Activated CD4-positive, alpha-beta T cell treated with anti-CD3 and anti-CD28 coated beads, Interleukin-2, amount 50 U/mL, for 4 hours (primary cell): ENCODE measurements at places on chromosomes 16 and 17.

DNA sequence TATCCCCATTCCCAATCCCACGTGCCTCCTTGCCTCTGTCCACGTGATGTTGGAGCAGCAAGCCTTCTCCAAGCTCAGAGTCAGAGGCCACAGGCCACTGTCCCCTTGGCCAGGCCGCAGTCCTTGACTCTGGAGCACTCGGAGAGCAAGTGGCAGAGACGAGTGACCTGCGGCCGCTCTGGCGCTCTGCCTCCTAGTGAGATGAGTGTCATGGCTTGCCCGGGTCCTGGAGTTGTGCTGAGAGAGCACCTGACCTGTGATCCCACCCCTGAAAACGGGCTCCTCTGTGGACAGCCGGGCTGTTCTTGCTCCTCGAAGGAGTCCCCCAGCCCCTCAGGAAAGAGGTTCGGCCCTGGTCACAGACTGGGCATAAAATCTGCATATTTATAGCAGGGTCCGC lies 10.0 kb upstream of the FASN start:
- no peak for DNase-seq

GRCh38 chr17:70493277-70493874 lies 324.0 kb downstream of the KCNJ2 start:
- DNase-seq, result no peak

DNA sequence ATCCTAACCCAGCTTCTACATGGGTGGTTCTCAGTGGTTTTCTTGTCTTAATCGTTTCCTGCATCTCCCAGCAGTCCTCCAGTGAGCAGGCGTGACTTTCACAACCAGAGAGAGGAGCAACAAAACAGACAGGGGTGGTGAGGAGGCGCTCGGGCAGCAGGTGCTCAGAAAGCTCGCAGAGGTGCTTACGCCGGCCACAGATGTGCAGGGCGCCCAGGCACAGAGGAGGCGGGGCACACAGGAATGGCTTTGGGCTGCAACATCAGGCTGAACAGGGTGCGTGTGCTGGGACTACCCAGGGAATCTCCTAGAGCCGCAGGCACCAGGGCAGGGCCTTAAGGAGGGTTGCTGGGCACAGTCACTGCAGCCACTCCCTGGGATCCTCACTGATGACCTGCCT lies 32.6 kb downstream of the KLHDC4 start:
- no peak for DNase-seq

- no peak for DNase-seq
Measured at GRCh38 chr16:68659412-68660358, 14.6 kb downstream of the CDH3 start.

- DNase-seq, result no peak
Measured at GRCh38 chr16:53100131-53100748, 45.4 kb downstream of the CHD9 start.

- DNase-seq, result no peak
Measured at GRCh38 chr17:62156949-62157348, 91.9 kb upstream of the MED13 start.

GRCh38 chr16:85480727-85481101 lies 132.4 kb upstream of the GSE1 start:
- DNase-seq, result no peak

DNA sequence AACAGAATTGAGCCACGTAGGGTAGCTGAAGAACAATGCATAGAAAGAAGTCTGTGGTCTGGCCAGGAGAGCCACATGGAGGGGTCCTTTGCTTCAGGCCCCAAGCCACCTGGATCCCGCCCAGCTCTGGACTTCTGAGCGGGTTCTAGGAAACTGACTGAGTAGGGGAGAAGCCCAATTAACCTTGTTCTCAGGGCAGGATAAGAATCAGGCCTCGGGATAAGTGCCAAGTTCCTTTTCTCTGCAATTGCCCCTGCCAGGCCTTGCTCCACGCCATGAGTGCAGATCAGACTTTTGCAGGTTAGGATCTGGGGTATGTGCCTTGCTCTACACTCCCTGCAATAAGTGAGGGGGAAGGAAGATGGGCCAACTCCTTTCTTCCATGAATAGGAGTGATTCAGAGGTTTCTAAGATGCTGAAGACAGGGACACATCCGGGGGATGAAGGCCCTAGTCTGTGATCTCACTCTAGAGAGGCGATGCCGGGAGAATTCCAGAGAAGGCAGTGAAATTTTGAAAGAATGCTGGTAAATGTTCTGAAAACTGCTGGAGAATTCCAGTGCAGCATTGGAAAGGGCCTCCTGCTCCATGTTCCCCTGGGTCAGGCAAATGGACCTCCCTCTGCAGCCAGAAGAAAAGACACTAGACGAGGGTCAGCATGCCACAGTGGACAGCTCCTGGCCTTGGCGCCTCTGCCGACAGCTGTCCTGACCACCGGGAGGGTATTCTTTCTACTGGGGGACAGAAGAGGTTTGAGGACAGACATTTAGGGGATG lies 5.8 kb downstream of the NEUROD2 start:
- DNase-seq, result no peak

GRCh38 chr17:66715076-66715675 lies 119.7 kb upstream of the CACNG5 start:
- no peak for DNase-seq

DNA sequence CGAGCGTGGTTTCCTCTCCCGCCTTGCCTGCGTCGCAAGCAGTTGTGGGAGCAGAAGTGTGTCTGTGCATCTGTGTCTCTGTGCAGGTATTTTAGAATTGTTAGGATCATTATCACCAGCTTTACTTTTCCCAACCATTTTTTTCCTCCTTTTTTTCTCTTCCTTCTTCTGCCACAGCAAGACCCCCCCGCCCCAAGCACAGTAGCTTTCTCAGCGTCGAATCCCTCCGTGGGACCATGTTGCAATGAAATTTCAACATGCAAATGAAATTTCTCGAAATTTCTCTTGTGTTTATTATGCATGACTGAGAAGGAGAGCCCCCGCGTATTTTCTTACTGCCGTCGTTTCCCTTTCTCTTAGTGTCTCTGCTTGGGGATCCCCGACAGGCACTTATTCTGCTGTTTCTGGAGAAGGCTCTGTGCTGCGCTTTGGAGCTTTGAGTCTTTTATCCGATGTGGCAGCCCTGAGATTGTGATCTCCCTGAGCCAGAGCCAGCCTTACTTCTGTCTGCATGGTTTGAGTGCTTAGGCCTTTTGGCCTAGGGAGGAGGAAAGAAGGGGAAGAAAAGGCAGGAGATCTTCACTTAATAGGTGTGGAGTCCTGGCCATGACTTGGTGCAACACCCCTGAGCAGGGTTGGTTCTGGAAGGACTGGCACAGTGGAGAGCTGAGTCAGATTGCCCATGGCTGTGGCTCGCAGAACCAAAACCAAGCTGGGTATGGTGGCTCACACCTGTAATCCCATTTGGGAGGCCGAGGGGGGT lies 5.0 kb downstream of the ARMC7 start:
- DNase-seq, result no peak

GRCh38 chr17:56045872-56046271 lies 107.4 kb upstream of the ANKFN1 start:
- no peak for DNase-seq

- DNase-seq, result no peak
Measured at GRCh38 chr17:45013021-45013997, 38.1 kb downstream of the DCAKD start.

- no peak for DNase-seq
Measured at GRCh38 chr17:80819422-80820164, 172.0 kb upstream of the CHMP6 start.

- DNase-seq, result no peak
Measured at GRCh38 chr16:67760206-67760955, 41.3 kb upstream of the GFOD2 start.

DNA sequence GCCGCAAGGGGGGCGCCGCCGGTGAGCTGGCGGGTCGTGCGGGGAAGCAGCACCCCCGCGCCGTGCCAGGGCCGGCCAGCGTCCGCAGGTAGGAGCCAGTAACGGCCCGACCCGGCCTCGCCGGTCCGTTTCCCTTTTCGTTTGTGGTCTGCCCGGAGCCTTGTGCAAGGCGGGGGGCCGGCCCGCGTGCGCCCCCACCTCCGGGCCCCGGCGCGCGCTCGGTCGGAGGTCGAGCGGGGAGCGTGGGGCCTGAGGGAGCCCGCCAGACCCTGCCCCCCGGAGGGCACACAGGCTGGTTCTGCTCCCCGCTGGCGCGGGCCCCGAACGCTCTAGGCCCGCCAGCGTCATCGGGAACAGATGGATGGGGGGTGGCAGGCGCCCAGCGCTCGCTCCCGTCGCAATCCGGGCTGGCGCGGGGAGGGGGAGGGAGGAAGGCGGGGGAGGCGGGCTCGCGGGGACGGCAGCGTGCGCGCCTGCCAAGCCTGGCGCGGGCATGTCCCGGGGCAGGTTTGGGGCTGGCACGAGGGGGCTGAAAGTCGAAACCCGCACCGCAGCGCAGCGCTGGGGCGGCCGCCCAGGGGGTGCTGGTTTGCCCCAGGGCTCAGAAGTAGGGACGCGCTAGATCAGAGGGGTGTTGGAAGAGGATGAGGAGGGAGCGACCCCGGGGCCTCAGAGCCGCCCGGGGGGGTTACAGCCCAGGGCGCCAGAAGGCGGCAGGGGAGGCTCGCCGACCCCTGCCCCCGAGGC lies 1.5 kb upstream of the GSE1 start:
- peak; percentile 42 for DNase-seq

DNA sequence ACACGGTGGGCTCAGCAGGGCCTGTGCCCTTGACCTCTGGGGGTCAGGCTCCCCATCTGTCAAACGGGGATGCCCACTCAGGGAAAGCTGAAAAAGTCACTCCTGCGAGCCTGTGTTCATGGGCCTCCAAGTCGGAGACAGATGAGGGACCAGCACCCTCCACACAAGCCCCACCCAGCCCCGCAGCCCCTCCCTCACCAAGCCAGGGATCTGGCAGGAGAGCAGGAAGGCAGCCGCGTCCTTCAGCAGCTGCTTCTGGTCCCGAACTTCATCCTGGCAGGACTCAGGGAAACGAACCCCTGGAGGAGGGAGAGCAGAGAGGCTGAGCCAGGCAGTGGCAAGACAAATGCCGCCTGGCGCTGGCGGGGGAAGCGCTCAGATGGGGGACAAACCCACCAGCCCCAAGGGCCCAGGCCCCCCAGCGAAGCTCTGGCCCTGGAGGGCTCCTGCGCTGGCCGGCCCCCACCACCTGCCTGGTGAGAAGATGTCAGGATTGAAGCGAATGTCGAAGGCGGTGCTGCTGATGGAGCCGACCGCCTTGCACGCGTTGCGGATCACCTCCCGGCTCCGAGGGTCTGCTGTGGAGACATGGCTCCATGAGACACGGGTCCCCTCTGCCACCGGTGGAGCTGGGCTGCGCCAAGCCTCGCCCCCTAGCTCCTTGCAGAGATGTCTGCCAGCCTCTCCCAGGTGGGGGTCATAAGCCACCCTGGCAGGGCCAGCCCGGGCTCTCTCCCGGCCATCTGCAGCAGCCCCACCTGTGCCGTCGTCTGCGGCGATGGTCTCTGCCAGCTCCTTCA lies 15.4 kb downstream of the CLUH start:
- no peak for DNase-seq

- no peak for DNase-seq
Measured at GRCh38 chr16:15960124-15960971, 10.9 kb downstream of the ABCC1 start.

- peak; percentile 76 for DNase-seq
Measured at GRCh38 chr17:28763804-28764266, 20.0 kb downstream of the TRAF4 start.

DNA sequence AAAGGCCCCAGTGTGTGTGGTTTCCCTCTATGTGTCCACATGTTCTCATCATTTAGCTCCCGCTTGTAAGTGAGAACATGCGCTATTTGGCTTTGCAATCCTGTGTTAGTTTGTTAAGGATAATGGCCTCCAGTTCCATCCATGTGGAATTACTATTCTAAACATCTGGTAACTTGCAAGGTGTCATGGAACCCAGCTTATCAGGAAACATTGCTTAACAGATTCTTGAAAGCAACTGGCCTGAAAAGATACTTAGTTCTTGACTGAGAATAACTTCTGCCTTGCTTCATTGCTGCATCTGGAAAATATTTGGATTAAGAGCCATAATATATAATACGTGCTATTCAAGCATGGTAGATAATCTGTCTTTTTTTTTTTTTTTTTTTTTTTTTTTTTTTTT lies 27.8 kb downstream of the PAFAH1B1 start:
- DNase-seq, result no peak

GRCh38 chr16:66265556-66266141 lies 100.8 kb upstream of the CDH5 start:
- DNase-seq, result no peak

GRCh38 chr16:75380870-75381269 lies 52.4 kb downstream of the CFDP1 start:
- no peak for DNase-seq

- no peak for DNase-seq
Measured at GRCh38 chr16:28992496-28992895, 7.6 kb downstream of the LAT start.

- DNase-seq, result no peak
Measured at GRCh38 chr16:66858740-66859396, 14.7 kb downstream of the CA7 start.

- DNase-seq, result no peak
Measured at GRCh38 chr17:38916771-38917170, 8.6 kb upstream of the LASP1NB start.

DNA sequence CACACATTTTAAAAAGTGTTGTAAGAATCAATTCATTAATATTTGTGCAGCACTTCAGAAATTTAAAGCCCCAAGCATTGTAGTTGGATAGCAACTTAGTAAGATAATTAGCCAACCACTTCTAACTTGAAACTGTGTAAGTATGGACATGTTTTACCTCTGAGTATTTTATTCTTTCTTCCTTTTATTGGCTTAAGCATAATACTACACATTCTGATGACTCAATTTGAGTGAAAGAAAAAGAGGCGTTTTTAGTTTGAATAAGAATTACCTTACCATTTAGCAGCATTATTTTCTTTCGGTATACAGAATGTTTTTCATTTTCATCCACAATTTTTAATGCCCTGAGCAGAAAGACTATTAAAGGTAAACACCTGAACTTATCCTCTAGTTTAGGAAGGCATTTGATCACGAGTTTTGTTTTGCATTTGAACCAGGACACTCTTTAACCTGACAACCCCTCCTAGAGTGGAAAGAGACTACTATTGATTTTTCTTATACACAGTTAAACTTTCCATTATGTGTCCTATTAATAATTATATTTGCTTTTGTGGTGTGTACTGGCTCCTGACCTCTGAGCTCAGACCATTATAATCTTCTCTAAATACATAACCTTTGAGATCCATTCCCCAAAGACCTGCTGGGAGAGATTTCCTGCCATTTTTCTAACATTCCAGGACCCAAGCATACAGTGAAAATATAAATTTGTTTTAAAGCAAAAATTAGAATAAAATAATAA lies 9.2 kb downstream of the NACA2 start:
- DNase-seq, result no peak

- DNase-seq, result no peak
Measured at GRCh38 chr16:87276091-87276701, 41.0 kb downstream of the C16orf95 start.

- no peak for DNase-seq
Measured at GRCh38 chr17:41844971-41845370, 7.3 kb downstream of the KLHL10 start.

GRCh38 chr16:88375236-88375975 lies 7.4 kb upstream of the ZNF469 start:
- no peak for DNase-seq

GRCh38 chr17:73158133-73158532 lies 6.7 kb upstream of the SSTR2 start:
- no peak for DNase-seq

GRCh38 chr16:77496934-77497333 lies 62.1 kb upstream of the ADAMTS18 start:
- DNase-seq, result no peak
